Ecto neural progenitor cell (in vitro differentiated cells): ENCODE measurements at places on chromosomes 3 and 15.

- no peak for DNase-seq
Observed at GRCh38 chr15:60458721-60459120, 20.2 kb downstream of the ICE2 start.

DNA sequence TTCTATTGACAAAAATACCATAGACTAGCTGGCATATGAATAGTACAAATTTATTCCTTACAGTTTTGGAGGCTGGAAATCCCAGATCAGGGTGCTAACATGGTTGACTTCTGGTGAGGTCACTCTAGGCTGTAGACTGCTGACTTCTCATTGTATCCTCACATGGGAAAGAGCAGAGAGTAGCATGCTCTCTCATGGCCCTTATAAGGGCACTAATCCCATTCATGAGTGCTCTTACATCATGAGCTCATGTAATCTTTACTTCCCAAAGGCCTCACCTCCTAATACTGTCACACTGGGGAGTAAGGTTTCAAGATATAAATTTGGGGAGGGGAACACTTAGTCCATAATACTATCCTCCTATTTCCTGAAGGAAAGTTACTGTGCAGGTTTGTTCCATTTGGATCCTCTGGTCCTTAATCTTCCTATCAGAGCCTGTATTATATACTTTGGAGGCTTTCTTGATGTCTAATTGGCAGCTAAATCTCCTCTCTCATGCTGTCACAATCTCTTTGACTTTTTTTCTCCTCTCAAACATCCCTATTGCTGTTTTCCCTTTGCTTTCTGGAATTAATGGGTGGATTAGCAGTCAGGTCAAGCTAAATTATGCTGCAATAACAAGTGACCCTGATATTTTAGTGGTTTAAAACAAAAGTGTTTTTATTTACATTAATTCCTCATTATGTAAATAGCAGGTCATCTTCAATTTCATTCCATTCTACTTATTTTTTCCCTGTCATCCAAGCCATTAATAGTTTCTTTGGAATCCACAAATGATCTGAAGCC is 23.1 kb upstream of the LEKR1 start:
- DNase-seq = no peak

GRCh38 chr3:160129459-160130061 is 95.7 kb upstream of the C3orf80 start:
- DNase-seq = no peak

DNA sequence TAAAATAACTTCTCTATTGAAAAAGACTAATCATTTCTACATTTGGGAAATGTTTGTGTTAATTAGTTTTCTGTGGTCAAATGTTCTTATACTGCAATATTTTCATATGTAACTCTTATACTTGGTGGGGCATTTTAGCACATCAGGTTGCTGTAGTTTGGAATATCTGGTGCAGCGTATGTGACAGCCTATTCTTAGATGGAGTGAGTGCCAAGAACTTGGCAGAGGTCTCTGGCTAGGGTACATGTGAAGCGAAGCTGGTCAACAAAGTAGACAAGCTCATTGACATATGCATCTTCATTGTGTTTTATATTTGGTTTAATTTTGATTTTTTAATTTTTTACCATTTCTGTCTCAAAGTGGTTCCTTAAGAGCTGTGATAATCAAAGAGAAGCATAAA is 53.2 kb downstream of the CHAC1 start:
- DNase-seq = no peak

DNA sequence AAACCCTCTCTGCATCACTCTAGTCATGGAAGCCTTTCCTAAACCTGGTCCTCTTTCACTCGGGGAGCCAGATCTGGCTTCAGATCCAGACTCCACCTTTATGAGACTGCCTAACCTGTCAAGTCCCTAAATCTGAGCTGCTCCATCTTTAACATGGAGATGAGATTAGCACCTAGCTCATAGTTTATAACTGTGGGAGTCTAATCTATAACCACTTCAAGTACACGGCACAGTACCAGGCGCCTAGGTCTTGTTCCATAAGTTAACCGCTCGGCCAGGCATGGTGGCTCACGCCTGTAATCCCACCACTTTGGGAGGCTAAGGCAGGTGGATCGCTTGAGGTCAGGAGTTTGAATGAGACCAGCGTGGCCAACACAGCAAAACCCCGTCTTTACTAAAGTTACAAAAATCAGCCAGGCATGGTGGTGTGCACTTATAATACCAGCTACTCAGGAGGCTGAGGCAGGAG is 30.3 kb downstream of the TPM1 start:
- DNase-seq = no peak

GRCh38 chr3:136929977-136930670 is 27.7 kb upstream of the IL20RB start:
- DNase-seq = no peak

GRCh38 chr3:58325525-58325992 is 7.1 kb upstream of the PXK start:
- DNase-seq = no peak

DNA sequence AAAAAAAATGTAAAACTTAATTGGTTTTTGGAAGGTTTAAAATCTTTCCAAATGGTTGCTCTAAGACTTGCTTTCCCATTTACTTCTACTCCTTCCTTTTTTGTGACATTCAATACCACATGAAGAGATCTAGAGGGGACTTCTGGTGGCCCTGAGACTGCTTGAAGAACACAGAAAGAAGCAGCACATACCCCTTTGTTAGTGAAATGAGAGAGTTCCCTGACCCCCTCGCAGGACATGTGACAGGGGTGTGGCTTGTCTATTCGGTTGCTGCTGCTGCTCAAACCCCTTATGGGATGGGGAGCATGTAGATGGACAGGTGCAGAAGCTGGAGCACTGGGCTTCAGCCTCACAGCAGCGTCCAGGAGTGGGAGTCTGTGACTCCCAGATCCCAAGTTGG is 71.0 kb downstream of the ZMAT3 start:
- no peak for DNase-seq

DNA sequence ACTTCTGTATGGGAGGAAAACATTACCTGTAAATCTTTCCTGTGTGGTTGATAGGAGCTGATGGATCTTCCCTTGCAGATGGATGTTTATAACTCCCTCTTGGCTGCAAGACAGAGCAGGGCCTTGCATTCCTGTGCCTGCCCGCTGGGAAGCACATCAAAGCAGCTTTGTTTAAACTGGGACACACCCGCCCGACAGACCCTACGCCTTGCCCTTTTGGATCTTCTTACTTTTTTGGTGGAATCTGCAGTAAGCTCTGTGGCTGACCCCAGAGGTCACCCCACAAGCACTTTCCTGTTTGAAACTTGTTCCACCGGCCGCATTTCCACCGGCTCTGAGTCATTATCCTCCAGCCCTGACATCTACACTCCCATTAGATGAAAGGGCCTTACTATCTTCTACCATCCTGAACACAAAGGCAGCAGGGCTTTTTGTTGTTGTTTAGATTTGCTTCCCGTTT is 244.1 kb upstream of the STT3B start:
- peak; percentile 86 for DNase-seq

DNA sequence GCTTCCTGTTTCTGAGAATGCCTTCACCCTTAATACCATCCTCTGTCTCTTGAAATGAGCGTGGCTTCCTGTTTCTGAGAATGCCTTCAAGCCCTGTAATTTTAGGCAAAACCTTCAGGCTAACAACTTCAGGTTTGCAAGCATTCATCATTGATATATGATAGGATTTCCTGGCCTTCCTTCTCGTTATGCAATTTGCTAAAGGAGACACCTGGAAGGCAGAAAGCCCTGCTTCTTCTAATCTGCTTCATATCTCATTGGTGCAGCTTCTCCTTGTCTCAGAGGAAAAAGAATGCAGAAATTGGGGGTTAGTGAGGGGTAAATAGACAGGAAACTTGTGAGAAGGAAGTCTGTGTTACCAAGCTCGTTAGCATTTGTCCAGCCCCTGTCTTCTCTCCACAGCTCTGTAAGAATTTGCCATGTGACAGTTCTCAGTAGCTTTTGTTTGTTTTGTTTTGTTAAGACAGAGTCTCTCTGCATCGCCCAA is 7.3 kb downstream of the ARL6IP5 start:
- no peak for DNase-seq

- no peak for DNase-seq
Observed at GRCh38 chr15:98657721-98658120, 9.4 kb downstream of the IGF1R start.

- DNase-seq = no peak
Observed at GRCh38 chr15:32034106-32034505, 3.8 kb downstream of the CHRNA7 start.

DNA sequence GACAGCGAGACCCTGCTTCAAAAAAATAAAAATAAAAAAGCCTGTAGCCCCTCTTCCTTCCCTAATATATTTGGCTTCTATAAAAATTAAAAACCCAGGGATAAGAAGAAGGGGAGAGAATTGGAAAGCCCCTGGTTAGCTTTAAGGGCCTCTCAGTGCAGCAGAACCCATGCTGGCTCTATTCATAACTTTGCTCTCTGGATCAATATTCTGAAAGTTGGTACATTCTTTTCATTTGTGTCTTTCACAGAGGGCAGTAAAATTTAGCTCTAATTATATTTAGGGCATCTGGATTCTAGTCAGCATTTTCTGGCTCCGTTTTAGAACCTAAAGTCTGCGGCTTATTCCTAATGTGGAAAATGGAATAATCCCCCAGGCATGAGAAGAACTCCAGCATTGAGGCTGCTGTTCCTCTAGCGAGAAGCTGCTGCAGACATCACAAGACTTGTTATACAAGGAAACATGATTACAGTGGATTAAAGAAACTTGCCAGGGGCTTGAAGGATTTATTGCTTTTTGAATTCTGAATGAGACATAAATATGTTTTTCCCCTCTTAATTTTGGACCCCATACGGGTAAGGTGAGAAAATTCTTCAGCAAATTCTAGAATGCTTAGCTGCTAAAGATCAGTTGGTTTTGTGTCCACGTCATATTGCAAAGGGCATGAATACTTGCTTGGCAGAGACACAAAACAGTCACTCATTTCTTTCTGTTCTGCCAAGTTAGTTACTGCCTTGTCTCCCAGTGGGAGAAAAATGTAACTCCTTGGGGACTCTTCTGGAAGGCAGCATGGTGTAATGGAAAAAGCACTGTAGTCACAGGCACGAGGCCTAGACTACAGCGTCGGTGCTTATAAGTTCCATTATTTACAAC is 177.7 kb downstream of the VGLL4 start:
- DNase-seq = no peak

GRCh38 chr3:123028233-123028828 is 768 bp upstream of the SEMA5B start:
- DNase-seq = no peak

- DNase-seq = no peak
Observed at GRCh38 chr3:56938530-56938929, 121.9 kb upstream of the SPATA12 start.

GRCh38 chr3:70177881-70178645 is 134.4 kb downstream of the MDFIC2 start:
- no peak for DNase-seq

DNA sequence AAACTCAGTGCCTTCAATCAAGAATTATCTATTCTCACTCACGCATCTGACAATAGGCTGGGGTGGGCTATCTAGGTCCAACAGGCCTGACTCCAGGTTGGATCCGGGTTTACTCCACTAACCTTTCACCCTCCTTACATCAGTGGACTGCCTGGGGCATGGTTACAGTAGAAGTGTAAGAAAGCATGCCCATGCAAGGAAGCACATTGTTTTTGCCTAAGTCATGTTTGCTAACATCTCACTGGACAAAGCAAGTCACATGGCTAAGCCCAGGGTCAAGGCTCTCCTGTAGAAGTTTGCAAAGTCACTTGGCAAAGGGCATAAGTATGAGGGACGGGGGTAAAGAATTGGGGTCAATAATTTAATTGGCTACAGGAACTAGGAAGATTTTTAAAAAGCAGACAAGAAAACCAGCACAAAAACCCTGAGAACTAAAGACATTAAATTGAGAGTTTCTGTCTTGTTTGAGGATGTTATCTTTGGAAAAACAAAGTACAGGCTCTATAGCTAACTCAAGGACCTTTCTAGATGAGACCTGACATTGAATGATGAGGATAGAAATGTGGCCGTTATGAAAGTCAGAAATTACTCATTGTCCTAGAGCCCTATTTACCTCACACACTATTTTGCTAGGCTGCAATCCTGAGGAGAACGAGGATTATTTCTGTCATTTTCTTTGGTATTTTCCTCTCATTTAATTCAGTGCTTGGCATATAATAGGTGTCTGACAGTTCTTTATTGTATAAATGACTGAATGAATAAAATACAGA is 214.2 kb downstream of the IL20RB start:
- no peak for DNase-seq

DNA sequence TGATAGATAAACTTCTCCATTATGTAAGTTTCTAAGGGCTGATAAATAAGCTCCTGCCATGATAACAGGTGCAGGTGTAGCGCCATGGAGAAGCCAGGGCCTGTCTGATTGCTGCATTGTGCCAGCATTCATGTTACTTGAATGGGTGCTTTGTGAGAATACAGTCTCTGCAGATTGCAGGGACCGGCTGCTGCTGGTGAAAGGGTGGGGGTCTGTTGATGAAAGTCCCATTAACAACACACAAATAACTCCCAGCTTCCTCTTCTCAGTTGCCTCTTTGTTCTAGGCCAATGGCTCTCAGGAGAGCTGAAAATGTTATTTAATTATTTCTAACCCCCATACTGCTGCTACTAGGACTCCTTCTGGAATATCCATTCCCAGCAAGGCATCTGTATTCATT is 77.2 kb downstream of the RTP4 start:
- DNase-seq = no peak

DNA sequence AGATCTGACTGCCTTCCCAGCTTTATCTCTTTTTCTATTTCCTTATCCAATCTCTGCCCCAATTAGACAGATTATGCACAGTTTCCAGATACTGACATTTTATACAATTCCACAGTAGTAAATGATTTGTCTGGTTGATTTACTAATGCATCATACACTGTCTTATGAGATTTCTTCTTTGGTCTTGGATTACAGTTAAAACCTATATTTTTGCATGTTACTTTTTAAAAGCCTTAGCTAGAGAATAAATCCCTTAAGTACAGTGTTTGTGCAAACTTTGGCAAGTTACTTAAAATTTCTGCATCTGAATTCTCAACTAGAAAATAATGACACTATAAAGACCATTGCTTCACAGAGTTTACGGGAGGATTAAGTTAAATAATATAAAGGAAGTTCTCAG is 6.0 kb downstream of the UNC13C start:
- no peak for DNase-seq

GRCh38 chr3:127478922-127479321 is 111.6 kb downstream of the TPRA1 start:
- no peak for DNase-seq

DNA sequence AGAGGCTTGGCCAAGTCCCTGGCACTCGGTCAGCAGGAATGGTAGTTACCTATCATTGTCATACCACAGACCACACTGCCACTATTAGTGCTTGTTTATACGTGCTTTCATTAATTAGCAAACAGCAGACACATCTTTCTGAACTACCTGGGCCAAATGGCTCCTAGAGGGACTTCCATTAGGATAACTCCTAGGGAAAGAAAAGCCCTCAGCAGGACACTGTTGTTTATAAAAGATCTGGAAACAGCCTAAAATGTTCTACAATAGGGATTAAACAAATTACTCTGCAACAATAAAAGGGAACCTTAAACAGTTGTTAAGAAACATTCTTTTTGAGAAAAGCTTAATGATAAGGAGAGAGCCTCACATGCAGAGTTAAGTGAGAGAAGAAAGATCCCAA is 38.5 kb downstream of the ARHGEF3 start:
- no peak for DNase-seq
